ENCODE measurements at places on chromosomes 7 and 10.

DNA sequence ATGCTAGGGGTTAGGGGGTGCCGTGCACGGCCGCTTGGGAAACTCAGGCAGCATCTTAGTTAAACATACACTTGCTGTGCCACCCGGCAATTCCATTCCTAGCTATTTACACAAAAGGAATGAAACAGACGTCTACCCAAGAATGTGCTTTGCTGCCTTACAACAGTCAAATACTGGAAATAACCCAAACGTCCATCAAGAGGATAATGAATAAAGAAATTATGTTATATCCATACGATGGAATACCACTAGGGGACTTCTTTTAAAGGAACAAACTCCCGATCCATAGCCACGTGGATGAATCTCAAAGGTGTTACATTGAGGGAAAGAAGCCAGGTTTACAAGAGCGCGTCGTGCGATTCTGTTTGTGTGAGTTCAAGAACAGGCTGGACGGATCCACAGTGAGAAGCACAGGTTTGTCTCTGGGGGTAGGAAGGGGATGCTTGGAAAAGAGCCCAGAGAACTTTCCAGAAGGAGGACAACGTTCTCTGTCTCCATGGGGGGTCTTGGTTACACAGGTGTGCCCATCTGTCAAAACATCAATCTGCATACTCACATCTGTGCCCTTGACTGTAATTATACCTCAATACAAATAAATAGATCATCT lies 41.8 kb downstream of the STK32C start:
- no peak for DNase-seq

DNA sequence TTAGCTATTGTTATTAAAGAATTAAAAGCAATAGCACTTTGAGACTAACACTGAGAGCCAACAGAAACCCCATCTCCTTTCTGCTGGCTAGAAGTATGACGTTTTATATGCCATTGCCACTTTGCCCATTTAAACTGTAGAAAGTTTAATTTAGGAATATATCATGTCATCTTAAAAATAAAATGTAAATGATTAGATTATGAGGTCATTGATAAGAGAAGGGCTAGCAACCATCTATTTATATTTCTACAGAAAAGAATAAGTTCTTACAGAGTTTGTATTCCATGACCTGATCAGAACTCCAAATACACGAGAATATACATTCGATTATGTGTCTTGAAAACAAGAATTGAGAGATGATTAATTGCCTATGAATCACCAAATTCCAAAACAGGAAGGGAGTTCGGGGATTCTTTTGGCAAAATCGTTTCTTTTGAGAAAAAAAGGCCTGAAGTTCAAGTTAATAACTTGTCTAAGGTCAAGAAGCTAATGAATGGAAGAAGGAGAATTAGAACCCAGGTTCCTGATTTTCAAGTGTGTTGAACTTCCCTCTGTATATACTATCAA lies 227.0 kb downstream of the TRIL start:
- DNase-seq, result no peak

- no peak for DNase-seq
Observed at GRCh38 chr10:60048091-60048501, 141.7 kb upstream of the CCDC6 start.

DNA sequence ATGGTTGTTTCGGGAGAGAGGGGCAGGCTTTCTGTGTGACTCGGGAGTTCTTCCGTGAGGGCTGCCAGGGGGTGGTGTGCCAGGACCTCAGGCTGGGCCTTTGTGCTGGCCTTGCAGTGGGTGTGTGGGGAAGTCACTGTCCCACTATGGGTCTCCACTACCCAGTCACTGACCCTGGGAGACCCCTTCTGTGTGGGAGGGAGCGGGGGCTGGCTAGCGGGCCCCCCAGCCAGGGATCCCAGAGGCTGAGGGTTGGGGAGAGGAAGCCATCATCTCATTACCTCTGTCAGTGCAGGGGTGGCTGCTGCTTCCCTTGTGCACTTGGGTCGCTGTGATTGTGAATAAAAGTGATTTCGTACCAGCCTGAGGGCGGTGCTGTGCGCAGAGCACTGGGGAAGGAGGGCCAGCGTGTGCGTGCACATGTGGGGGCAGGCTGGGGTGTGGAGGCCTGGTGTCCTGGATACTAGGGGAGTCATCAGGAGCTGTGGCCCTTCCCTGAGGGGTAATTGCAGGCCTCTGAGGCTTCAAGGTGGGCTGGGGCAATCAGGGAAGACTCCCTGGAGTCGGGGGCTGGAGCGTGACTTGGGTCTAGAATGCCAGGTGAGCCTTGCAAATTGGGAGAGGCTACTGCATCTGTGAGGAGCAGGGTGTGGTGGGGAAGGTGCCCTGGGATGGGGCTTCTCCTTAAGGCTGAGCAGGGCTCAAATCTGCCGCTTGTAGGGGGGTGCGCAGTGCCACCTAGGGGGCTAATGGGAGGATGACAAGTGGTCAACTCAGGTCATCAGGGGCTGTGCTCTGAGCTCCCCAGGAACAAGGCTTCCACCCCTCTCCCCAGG lies 98.9 kb downstream of the NEURL1 start:
- no peak for DNase-seq

DNA sequence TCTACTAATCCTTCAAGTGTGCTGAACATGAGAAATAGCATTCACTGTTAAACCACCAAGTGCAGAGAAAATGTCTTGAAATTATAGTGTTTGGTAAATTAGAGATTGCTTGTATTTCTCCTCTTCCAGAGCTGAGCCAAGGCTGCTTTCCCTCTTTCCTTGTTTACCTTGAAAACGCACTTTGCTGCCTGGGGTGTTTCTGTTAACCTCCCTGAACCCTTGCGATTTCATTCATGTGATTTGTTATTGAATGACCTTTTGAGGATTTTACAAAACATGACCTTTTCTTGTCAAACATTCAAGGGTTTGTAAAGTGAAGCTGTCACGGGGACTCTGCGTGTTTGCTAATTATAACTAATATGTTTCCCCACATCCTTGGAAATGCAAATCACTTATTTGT lies 169.4 kb downstream of the LRMDA start:
- no peak for DNase-seq

DNA sequence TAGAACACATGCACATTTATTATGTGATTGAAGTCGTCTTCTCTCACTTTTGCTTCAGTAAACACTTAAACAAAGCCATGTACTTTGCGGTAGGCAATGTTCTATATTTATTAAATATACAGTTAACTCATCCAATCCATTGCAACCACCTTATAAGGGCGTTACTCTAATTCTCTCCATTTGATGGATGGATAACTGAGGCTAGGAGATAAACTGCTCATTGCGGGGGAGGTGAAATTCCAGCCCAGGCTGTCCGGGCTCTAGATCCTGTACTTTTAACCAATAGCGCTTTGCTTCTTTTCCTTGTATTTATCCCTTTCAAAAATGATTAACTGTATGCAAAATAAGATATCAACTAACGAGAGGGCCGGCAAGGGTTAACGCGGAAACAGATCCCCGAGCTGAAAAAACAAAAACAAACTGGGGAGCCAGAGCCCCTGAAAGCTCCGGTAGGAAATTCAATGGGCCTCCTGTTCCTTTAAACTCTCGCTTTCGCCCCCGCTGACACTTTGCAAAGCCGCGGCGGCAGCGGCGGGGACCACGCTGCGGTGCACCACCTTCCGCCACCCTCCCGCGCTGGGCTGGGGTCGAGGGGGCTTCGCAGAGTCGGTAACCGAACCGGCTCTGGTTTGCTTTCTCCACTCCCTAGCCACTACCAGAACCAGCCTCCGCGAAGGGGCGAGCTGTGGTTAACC lies 1.0 kb upstream of the PLXDC2 start:
- no peak for DNase-seq

GRCh38 chr7:102173669-102174068 lies 113.0 kb upstream of the SH2B2 start:
- DNase-seq, result no peak

DNA sequence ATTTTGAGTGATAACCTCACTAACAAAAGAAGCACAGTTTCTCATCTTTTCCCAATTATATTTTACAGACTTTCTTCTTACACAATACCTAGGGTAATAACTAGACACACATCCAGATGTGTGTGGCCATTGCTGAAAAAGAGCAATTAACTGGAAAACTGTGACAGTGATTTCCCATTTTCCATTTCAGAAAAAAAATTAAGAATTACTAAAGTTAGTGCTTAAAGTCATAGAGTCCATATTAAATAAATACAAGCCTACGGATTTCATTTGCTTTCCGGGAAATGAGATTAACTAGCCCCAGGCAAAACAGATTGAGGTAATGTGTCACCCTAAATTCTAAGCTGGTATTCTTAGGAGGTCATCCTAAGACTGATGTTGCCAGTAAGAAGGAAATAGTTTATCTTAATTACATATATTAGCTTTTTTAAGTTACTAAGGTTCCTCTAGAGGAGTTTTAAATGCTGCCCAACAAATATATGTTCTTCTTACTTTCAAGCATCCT lies 10.2 kb upstream of the MACC1 start:
- no peak for DNase-seq

GRCh38 chr10:76918106-76918505 lies 719.5 kb downstream of the KCNMA1 start:
- no peak for DNase-seq

DNA sequence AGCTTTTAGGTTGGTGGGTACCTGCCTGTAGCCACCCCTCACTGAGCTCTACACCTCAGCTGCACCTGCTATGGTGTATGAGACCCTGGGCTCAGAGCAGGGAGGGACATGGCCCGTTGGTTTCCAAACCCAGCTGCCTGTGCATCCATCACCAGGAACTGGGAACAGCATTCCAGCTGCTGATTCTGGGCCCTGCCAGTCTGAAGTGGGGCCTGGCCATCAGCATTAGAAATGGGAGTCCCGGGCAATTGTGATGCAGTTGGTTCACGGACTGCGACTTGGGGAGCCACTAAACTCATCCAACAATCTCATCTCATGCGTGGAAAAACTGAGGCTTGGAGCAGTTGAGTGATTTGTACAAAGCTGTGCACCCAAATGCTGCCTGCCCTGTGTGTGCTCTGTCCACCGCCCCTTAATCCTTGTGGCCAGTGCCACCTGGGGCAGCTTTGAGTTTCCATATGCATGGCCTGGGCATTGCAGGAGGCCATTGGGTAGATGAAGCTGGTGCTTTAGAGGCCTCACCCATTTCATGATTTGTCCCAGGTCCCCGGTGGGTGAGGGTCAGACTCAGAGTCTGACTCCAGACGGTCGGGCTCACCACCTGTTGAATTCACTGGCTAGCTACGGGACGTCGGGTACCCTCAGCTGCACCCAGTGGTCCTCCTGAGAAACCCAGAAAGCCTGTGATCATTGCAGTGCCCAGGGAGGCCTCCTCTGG lies 109.0 kb upstream of the SHH start:
- no peak for DNase-seq

DNA sequence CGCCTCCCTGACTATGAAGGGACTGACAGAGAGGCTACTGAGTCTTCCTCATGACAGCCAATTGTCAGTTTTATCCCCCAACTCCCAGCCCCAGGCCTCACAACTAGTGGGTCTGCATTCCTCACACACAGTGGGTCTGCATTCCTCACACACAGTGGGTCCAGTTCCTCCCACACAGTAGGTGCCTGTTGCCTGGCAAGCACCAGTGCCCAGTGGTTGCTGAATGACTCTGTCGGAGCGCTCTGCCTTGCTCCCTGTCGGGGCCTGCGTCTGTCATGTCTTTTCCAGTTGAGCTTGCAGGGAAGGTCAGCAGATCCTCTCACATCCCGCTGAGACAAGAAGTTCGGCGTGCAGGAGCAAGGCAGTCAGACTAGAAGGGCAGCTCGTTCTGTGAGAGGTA lies 590.0 kb upstream of the MKI67 start:
- no peak for DNase-seq

DNA sequence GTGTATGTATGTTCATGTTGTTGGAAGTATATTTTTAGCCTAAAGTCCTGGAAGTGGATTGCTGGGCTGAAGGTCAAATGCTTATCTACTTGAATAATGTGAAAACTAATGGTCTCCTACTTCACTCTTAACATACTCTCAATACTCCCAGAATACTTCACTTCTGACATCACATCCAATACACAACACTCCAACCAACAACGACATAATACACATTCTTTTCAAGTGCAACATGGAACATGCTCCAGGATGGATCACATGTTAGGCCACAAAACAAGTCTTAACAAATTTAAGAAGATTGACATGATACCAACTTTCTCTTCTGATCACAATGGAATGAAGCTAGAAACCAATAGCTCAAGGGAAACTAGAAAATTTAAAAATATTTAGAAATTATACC lies 126.9 kb upstream of the ADCY1 start:
- DNase-seq, result no peak

DNA sequence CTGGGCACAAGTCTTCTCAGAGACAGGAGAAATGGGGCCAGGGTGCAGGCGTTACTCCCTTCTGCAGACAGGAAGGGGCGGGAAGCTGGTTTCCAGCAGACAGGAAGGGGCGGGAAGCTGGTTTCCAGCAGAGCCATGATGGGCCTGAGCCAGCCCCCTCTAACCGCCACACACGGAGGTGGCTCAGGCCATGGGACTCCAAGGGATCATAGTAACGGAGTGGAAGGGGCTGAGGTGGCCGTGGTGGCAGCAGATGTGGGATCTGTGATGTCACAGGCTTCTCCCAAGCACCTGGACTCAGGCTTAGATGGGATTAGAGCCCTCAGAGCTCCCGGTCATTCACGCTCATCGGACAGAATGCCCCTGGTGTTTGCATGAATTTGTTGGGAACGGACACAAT lies 177.8 kb downstream of the USP6NL start:
- peak; percentile 63 for DNase-seq
